Osteoblast (primary cell): ENCODE measurements at places on chromosomes 5 and 9. TPM values are rescaled to one million over a fixed set of nuclear protein-coding genes. Genes with fewer than 3 reads are reported as not detected.

GRCh38 chr9:68878450-68878849 is 135.5 kb downstream of the PRKACG start:
- no peaks in the 10 kb centered on the region for H3K27me3 ChIP-seq
- H3K36me3 ChIP-seq: no peaks in the 10 kb centered on the region
- no peak for DNase-seq
- no peak overlapping the region for H3K27ac ChIP-seq
- no peak overlapping the region for H3K4me3 ChIP-seq
- no peaks in the 10 kb centered on the region for H3K4me1 ChIP-seq

GRCh38 chr5:136039202-136039601 is 10.4 kb downstream of the TGFBI start:
- H3K4me1 ChIP-seq: peaks cover 59% of the 10 kb centered on the region
- no peaks in the 10 kb centered on the region for H3K27me3 ChIP-seq
- H3K36me3 ChIP-seq: peaks cover 91% of the 10 kb centered on the region
- peak overlapping the region; percentile 87 for H3K27ac ChIP-seq
- no peak for DNase-seq

- no peaks in the 10 kb centered on the region for H3K36me3 ChIP-seq
- H3K4me3 ChIP-seq: no peak overlapping the region
- no peaks in the 10 kb centered on the region for H3K4me1 ChIP-seq
- H3K27ac ChIP-seq: no peak overlapping the region
- no peak for DNase-seq
Observed at GRCh38 chr5:5751498-5751897, 329.0 kb downstream of the ICE1 start.

DNA sequence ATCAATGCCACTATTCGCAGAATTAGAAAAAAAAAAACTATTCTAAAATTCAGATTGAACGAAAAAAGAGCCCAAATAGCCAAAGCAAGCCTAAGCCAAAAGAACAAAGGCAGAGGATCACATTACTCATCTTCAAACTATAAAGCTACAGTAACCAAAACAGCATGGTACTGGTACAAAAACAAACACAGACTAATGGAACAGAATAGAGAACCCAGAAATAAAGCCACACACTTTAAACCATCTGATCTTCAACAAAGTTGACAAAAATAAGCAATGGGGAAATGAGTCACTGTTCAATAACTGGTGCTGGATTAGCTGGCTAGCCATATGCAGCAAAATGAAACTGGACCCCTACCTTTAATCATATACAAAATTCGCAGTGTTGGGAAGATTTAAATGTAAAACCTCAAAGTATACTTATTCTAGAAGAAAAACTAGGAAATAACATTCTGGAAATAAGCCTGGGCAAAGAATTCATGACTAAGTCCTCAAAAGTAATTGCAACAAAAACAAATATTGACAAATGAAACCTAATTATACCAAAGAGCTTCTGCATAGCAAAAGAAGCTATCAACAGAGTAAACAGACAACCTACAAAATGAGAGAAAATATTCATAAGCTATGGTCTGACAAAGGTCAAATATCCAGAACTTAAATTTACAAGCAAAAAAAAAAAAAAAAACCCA is 153.7 kb downstream of the NDUFS4 start:
- no peaks in the 10 kb centered on the region for H3K27me3 ChIP-seq
- DNase-seq: no peak
- no peaks in the 10 kb centered on the region for H3K36me3 ChIP-seq
- no peak overlapping the region for H3K4me3 ChIP-seq
- no peak overlapping the region for H3K27ac ChIP-seq
- no peaks in the 10 kb centered on the region for H3K4me1 ChIP-seq

DNA sequence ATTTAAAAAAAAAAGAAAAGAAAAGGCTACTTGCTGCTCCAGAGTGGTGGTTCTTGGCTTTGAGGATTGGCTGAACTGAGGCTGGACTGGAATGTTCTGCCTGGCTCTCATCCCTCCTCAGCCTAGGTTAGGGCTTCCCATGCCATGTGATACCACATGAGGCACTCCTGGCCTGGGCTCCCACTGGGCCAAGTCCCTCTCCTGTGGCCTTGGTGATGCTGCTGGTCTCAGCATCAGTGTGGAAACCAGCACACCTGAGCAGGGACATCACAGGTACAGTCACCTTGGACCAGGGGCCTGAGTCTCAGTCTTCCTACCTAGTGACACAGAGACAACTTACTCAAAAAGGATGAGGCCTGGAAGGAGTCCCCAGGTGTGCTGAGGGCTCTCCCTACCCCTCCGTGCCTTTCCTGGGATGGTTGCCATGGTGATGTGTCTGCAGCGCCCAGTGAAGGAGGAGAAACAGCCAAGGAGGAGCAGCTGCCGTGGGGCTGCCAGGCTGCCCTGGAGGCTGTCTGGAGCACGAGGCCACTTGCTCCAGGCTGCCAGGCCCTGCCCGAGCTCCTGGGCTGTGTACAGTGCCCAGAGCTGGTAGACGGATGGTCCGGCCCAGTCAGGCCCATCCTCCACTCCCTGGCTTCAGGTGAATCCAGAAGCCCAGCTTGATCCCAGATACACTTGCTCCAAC is 71.0 kb downstream of the WNK2 start:
- no peak overlapping the region for H3K4me3 ChIP-seq
- peak; percentile 81 for DNase-seq
- no peaks in the 10 kb centered on the region for H3K4me1 ChIP-seq
- no peak overlapping the region for H3K27ac ChIP-seq
- H3K36me3 ChIP-seq: no peaks in the 10 kb centered on the region
- H3K27me3 ChIP-seq: peaks cover 7% of the 10 kb centered on the region

DNA sequence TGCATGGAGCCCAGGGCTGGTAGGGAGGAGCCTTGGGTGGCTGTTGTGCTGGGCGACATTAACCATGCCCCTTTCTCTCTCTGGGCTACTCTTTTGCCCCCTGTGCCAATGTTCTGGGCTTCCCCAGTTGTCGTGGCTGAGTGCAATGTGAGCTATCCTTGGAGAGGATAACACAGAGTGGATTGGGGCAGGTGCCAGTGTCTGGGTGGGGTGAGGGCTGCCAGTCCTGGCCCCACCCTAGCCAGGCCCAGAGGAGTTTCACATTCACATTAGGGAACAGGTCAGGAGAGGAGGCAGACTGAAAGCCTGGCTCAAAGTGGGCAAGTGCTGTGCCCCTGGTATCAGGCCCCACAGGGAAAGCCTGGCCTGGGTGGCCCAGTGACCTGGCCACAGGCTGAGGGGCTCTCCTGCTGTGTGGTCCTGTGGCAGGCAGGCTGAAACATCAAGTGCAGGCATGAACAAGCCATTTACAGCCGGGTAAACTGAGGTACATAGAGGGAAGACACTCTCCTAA is 7.5 kb upstream of the NDST1 start:
- H3K27me3 ChIP-seq: no peaks in the 10 kb centered on the region
- peaks cover 44% of the 10 kb centered on the region for H3K36me3 ChIP-seq
- H3K4me3 ChIP-seq: no peak overlapping the region
- peak overlapping the region; percentile 77 for H3K27ac ChIP-seq

The KCNIP1 gene
- total RNA-seq: not detected in 2 replicates

- H3K4me3 ChIP-seq: no peak overlapping the region
- peaks cover 34% of the 10 kb centered on the region for H3K4me1 ChIP-seq
- peak overlapping the region; percentile 7 for H3K27ac ChIP-seq
- no peaks in the 10 kb centered on the region for H3K36me3 ChIP-seq
- no peaks in the 10 kb centered on the region for H3K27me3 ChIP-seq
Observed at GRCh38 chr9:77847059-77847499, 184.5 kb downstream of the GNAQ start.

- no peaks in the 10 kb centered on the region for H3K36me3 ChIP-seq
- peaks cover 20% of the 10 kb centered on the region for H3K27me3 ChIP-seq
- no peak overlapping the region for H3K27ac ChIP-seq
- no peaks in the 10 kb centered on the region for H3K4me1 ChIP-seq
- DNase-seq: peak; percentile 100
Observed at GRCh38 chr9:131277910-131278701, 1.8 kb upstream of the FAM78A start.

The LHFPL2 gene
- 63.6 and 64.4 TPM in 2 replicates for total RNA-seq

- H3K4me3 ChIP-seq: no peak overlapping the region
- H3K4me1 ChIP-seq: no peaks in the 10 kb centered on the region
- no peaks in the 10 kb centered on the region for H3K36me3 ChIP-seq
- no peak for DNase-seq
- no peaks in the 10 kb centered on the region for H3K27me3 ChIP-seq
- H3K27ac ChIP-seq: no peak overlapping the region
Observed at GRCh38 chr5:116861097-116861496, 286.5 kb upstream of the SEMA6A start.
